AG09319 (cell line): ENCODE measurements at places on chromosomes 3 and 15.

DNA sequence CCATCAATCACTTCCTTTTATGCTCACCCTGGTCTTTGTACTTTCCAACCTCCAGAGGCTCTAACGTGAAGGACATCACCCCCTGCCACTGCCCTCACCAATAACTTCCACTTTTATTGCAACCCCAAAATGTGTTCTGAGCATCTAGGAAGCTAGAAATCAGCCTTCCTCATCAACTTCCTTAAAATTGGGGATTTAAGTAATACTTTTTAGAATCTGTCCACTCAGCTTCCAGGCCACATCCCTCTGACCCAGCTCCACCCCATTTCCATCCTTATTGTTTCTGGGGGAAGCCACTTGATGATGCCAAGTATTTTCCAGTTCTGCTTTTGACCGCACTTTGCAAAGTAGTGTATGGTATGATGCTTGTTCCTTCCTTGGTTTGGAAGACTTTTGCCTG lies 73.5 kb upstream of the XCR1 start:
- DNase-seq, result no peak

DNA sequence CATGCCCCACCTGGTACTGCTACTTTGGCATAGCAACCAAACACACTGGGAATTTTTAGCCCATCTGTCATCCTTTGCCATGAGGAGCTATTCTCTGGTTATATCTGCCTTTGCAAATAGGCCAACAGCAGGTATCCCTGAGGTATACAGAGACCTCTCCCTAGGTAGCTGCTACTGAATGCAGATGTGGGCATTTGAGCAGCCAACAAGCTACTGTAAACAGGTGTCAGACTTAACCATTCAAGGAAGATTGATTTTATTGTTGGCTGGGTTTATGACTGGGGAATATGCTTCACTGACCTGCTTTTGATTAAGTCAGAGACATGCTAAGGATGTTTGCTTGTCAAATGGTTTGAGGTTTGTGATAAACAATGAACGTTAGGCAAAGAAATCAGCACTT lies 183.2 kb downstream of the OXSM start:
- DNase-seq, result no peak

DNA sequence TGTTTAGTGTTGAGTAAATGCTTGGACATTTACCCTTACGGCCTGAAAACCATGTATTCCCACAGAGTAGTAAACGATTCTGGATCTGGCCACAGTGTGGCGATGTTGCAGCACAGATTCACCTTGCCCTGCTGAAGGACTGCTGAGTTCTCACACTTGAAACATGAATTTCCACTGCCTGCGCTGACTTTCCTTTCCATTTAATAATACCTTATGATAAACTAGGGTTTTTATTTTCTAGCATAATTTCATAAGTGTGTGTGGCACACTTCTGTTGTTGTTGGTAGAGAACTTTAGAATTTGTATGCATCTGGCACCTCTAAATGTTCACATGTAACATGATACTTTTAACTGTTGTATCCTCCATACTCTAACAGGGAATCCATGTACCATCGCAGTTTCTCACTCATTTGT lies 53.9 kb downstream of the C3orf38 start:
- DNase-seq, result no peak

DNA sequence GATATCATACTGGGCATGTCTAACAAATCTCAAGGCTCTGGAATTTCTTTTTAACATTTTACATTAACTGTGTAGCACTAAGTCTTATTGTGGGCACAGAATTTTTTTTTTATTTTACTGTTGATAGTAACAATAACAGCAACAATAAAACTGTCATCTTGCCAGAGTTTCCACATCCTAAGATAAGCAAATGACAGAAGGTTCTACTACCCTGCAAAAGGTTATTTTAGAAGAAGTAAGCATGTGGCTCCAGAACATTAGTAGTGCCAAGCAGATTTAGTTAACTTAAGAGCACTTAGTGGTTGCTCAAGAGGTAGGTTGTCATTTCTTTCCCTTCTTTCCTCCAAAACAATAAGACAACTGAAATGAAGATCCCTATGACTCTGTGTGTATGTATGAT lies 743.0 kb upstream of the CBLB start:
- DNase-seq, result no peak

DNA sequence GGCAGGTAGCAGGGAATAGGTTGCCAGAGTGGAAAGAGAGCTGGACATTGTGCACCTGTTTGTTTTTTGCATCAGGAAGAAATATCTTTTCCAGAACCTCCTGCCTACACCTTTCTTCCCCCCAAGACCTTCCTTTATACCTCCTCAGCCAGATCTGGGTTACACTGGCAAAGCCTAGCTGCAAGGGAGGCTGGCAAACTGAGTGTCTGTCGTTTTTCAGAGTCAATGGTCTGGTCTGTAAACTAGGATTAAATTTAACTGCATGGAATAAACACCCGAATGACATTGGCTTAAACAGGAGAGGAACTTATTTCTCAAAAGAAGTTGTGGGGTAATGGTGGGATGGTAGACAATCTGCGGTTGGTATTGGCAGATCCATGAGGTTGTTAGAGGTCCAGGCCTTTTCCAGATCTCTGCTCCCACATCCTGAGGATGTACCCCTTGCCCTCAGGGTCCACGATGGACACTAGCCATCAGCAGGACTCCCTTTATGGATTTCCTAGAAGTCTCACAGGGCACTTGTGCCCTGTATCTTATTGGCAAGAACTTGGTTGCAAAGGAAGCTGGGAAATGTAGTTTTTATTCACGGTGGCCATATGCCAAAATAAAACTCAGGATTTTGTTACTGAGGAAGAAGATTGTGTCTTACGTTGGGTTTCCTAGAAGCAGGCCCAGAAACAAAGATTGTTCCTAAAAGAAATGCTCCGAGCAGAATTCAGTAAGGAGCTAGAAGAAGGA lies 3.2 kb upstream of the RARRES1 start:
- DNase-seq, result no peak

DNA sequence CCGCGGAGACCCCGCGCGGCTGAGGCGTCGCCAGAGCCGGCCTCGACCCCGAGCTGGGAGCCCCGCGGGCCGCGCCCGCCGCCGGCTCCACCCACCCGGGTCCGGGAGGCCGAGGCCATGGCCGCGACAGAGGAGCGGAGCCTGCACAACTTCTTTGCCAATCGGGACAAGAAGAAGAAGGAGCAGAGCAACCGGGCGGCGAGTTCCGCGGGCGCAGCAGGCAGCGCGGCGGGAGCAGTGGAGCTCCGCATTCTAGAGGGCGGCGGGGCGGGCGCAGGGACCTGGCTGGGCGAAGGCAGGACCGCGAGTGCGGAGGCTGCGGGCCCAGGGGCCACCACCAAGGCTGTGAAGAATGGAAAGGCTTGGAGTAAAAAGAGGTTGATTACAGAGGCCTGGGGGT lies 37.6 kb upstream of the EPHA6 start:
- no peak for DNase-seq

DNA sequence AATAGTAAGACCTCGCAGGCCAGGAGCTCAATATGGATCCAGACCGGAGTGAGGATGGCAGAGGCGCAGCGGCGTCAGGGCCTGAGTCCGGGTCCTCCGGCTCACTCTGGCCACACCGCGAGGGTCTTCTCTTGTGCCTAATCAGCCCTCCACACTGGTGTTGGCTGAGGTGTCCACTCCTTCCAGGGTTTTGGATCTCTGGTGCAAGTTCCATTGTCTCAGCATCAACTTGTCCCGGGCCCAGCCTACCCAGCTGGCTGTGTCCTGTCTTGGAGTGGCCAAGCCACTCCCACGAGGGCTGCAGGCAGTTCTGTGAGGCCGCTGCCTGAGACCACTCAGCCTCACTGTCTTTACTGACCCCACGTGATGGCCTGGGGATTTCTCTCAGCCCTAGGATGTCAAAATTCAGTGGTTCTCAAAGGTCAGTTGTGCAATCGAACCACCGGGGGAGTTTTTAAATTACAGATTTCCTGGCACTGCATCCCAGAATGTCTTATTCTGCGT lies 12.6 kb upstream of the GOLGA6L7 start:
- DNase-seq, result no peak

DNA sequence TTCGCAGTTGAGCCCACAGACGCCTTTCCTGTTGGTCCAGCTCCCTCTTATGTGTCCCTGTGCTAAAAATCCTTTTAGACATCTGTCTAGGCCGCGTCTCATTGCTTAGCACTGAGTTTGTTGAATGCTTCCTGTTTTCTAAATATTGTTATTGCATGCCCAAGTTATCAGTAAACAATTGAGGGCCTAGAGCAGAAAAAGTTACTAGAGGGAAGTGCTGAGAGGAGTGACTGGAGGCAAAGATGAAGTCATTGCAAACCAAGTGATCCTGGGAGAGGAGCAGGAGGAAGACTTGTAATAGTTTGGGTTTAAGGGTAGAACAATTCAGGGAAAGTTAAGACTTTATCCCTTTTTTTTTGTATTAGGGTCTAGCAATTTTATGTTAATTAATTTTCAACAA lies 88.1 kb downstream of the DCUN1D1 start:
- DNase-seq, result no peak
